ENCODE measurements at places on chromosomes 2 and 18. TPM values are rescaled to one million over a fixed set of nuclear protein-coding genes. Genes with fewer than 3 reads are reported as not detected.

DNA sequence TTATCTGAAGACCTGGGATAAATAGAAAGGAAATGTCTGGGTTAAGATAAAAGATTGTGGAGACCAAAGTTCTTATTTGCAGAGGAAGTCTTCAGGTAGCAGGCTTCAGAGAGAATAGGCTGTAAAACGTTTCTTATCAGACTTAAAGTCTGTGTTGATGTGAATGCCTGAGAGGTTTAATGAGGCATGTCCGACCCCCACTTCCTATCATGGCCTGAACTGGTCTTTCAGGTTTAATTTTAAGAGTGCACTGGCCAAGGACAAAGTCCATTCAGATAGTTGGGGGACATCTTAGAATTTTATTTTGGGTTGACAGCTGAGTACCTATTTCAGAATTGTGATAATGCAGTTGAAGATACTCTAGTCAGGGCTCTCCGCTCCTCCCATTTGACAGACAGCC is 92.1 kb downstream of the ATL2 start:
- DNase-seq: no peak

DNA sequence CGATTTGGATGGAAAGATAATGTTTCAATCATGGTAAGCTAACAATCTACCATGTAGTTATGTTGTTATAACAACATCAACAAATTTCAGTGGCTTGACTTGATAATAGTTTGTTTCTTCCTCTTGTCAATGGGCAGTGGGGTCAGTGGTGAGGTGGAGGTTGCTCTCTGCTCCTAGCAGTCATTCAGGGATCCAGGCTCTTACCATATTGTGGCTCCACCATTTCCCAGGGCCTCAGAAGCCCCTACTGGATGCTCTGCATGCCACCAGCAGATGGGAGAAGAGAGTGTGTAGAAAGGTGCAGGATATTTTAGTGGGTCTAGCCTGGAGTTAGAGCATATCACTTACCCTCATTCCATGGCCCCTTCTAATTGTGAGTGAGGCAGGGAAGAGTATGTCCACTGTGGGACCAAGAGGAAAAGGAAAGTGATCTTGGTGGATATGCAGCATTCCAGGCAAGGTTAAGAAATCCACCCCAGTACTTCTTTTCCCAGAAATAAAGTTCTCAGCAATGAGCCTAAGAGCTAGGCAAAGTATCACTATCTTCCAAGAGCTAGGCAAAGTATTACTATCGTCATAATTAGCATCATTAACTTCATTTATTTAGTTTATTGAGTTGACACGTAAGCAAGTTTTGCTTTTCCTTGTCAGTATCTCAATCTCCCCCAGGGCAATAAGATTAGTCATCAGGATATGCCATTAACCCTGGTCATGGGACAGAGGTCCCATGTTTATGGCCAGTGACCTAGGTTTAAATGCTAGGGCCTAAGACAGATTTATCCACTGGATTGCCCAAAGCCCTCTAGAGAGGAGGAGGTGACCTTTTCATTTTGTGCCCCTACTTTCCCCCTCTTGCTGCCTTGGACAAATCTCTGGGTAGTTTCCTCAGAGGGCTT is 4.2 kb upstream of the IWS1 start:
- no peak for DNase-seq

- DNase-seq: no peak
Observed at GRCh38 chr18:70322385-70322784, 33.5 kb downstream of the SOCS6 start.

DNA sequence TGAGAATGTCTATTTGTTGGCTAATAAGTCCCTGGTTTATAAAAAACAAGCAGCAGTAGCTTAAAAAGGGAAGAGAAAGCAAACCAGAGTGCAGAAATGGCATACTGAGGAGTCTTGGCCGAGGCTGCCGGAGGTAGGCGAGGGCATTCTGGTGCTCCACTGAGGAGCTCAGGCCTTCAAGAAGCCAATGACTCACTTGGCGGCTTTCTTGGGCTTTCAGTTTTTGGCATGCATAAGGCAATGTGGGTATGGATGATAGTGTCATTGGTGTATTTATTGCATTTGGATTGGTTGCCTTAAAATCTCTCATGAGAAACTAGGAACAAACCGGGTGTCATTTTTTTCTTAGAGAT is 119.6 kb upstream of the ARL5A start:
- peak; percentile 80 for DNase-seq

GRCh38 chr2:74006459-74006858 is 21.7 kb downstream of the TET3 start:
- no peak for DNase-seq

- DNase-seq: no peak
Observed at GRCh38 chr2:238563551-238563950, 136.8 kb downstream of the ASB1 start.

DNA sequence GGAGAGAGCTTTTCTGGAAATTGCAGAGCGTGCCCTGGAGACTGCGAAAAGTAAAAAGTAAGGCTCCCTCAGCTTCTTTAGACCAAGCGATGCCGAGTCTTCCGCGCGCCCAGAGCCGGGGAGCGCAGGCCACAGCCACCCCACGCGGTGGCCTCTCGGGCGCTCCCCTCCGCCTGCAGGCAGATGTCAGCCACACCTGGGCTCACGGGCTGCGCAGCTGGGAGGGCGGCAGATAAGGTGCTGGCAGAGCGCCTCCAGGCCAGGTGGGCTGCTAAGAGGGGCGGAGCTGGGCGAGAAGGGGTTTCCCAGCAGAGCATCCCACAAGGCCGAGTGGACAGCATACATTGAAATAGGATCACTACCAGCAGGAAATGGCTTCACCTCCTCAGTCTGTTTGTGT is 81.7 kb downstream of the ARHGEF4 start:
- DNase-seq: no peak

DNA sequence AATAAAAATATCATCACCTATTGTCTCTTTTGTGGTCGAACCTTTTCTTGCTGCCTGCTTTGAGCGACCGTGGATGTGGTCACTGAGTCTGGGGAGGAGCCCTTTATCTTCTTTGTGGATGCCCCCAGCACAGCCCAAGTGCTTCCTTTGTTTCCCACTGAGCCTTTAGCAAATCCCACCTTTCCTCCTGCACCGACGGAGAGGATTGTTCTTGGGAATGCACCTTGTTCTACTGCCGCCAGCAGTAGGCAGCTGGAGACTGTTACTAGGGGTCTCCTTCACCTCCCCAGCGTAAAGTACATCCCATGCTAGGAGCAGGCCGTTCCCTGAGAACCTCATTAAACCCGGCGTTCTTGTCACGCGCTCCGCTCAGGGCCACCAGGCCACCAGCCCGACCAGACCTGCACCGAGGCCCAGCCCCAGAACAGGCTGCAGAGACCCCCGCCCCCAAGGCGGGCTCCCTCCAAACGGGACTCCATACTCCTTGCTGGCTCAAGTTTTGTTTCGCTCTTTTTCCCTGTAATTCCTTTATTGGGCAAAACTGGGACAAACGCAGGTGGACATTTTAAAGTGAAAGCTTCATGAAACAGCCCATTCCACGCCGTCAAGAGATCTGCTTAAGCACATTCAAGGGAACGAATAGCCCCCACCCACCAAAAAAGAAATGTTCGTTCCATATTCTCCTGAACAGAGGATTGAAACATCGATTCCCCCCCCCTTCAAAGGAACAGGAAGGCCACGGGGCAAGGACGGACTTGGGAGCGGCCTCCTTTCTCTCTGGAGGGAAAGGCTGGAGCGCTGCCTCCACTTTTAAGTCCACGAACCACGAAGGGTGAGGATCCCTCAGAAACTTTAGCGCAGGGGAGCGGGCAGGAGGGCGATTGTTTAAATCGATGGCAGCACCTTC is 1.1 kb upstream of the MAT2A start:
- DNase-seq: peak; percentile 72

DNA sequence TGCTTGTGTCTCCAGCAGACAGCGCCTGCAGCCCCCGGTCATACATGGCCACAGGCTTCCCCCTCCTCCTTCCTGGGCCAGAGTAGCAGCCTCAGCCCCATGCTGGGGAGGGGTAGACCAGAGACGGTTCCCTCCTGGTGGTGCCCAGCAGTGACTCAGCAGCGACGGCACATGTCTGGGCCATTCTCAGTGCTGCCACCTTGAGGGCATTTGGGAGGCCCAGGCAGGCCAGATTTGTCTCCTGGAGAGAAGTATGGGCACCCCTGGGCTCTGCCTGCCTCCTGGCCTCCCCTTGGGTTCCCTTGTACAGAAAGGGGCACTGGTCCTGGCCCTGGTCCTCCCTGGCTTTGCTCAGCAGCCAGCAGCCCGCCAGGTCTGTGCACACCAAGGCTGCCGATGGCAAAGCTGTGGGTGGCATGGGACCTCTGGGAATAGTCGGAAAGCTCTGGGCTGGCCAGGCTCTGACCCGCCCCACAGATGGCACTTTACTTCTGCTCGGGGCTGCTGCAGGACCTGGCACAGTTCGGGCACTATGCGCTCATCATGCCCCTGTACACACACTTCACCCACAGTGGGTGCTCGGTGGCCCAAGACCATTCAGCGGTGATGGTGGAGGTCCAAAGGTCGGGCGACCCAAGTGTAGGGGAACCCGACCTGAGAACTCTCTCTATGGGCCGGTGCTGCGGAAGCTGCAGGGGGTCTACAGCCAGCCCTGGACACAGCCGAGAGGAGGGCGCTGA is 11.4 kb upstream of the ALPI start:
- DNase-seq: peak; percentile 71

DNA sequence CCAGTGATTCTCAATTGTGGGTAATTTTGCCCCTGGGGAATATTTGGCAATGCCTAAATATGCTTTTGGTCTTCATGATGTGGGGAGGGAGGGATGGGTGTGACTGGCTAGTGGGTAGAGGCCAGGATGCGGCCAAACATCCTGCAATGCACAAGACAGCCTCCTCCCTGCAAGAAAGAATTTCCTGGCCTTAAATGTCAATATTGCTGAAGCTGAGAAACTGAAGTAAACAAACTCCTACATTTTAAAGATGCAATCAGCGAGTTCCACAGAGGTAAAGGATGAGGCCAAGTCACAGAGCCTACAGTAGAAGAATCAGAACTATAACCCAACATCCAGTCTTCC is 272.9 kb upstream of the EPHA4 start:
- DNase-seq: no peak

DNA sequence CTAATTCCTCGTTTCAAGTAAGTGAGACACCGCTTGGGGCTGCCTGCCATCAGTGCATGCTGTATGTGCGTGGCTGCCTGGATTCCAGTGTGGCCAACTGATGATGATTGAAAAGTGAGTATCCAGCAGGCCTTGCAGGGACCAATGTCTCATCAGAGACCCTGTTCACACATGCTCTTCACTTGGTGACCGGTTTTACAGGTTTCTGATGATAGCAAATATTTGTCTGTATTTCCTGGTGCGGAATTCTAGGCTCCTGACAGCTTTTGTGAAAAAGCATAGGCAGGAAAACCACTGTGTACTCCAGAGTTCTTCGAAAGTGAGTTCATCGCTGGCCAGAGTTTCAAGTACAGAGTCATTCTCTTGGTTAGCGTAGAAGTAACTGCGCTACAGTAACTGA is 13.8 kb upstream of the YWHAQ start:
- DNase-seq: no peak

- DNase-seq: no peak
Observed at GRCh38 chr2:240375024-240375645, 60.3 kb upstream of the GPC1 start.

DNA sequence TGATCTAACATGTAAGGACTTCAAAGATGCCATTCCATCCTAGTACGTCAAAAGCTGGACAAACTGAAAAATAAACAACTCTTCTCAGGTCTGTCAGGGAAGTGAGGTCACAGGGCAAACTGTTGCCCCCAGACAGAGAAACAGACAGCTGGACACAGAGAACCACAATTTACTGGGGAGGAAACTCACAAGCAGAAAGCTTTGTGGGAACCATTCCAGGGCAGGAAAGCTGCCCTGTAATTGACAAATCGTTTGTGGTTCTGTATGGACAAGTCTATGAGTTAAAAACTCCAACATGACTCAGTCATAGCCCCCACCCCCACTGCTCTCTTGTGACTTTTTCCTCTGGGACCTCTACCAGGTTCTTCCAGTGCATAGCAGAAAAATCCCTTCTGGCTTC is 28.4 kb downstream of the MCEE start:
- no peak for DNase-seq

GRCh38 chr2:134465228-134466105 is 211.6 kb downstream of the MGAT5 start:
- no peak for DNase-seq

DNA sequence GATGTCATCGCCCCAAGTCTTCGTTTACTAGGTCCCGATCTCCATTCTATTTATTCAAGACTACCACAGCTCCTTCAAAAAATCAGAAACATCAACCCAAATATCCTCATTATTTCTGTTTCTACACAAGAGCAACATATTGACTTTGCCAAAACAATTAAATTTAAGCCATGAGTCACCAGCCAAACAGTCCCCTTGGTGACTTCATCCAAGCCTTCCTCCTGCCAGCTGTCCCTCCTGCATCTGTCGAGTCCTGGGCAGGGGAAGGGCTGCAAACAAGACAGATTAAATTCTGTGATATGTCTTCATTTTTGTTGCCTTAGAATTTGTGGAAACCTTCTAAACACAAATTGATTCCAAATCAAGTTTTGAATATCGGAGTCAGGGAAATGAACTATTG is 110.3 kb downstream of the SP3 start:
- peak; percentile 67 for DNase-seq

DNA sequence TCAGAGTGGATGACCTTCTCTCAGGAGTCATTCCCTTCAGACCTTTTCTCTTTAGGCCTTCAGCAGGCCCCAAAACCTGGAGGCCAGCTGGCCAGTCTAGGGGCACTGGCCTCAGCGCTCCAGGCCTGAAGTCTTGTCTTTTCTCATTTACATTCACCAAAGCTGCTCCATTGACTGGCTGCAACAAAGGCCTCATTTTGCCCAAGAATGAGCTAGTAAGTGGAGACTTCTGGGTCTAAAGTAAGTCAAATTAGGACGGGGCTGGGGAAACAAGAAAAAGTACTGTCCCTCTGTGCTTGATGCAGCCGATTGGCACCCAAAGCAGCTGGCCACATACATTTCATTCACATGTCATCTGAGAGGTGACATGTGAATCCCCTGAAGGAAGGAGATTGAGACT is 83.8 kb upstream of the RIOK3 start:
- no peak for DNase-seq

GRCh38 chr18:26164571-26164970 is 30.9 kb downstream of the PSMA8 start:
- DNase-seq: no peak

GRCh38 chr2:27291865-27292264 is 9.6 kb downstream of the TRIM54 start:
- no peak for DNase-seq

The LYG2 gene
- total RNA-seq: not detected

The ADRA2B gene
- 0.81 TPM for total RNA-seq

The TBR1 gene
- not detected for total RNA-seq

The GDF7 gene
- 15.9 TPM for total RNA-seq

The SCN7A gene
- 5.0 TPM for total RNA-seq

The ST6GAL2 gene
- 49.1 TPM for total RNA-seq

The TMEM200C gene
- 0.15 TPM for total RNA-seq

The GPR39 gene
- total RNA-seq: 0.42 TPM

Measured in aorta (tissue), 5 donors.